ENCODE measurements at places on chromosomes 11 and 22.

DNA sequence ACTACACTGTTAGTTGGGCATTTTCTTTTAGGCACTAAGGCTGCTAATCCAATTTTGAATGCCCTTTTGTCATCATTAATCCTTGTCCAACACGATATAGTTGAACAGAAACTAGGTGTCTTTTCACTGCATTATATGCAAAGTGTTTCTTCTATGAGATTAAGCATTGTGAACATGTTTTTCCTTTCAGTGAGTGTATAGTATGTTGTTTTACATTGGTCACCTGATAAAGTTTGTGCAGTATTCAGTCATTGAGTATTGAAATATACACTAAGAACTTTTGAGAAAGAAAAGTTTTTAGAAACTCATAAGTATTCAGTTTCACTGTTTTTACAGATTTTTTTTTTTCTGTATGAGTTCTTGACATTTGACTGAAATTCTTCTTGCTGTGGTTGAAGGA is 59.0 kb downstream of the ZC3H12C start:
- no peak for DNase-seq

DNA sequence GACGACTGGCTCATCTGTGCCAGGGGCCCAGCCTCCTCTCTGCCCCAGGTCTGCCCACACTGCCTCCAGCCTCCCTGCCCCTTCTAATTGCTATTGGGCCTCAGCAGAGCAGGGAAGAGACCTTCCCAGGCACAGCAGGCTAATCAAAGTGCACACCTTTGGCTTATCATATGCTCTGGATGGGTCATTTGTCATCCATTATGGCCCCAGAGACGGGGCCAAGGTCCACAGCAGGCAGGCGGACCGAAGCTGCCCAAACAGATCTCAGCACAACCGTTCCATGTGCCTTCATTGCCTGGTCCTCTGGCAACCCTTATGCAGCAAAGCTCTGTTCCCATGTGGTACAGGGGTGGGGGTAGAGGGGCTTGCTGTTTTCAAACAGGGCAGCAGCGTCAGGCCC is 66.6 kb downstream of the TP53I11 start:
- DNase-seq, result no peak

GRCh38 chr11:63826471-63827190 is 12.3 kb upstream of the MARK2 start:
- no peak for DNase-seq

GRCh38 chr22:24482575-24482974 is 12.6 kb upstream of the UPB1 start:
- no peak for DNase-seq

DNA sequence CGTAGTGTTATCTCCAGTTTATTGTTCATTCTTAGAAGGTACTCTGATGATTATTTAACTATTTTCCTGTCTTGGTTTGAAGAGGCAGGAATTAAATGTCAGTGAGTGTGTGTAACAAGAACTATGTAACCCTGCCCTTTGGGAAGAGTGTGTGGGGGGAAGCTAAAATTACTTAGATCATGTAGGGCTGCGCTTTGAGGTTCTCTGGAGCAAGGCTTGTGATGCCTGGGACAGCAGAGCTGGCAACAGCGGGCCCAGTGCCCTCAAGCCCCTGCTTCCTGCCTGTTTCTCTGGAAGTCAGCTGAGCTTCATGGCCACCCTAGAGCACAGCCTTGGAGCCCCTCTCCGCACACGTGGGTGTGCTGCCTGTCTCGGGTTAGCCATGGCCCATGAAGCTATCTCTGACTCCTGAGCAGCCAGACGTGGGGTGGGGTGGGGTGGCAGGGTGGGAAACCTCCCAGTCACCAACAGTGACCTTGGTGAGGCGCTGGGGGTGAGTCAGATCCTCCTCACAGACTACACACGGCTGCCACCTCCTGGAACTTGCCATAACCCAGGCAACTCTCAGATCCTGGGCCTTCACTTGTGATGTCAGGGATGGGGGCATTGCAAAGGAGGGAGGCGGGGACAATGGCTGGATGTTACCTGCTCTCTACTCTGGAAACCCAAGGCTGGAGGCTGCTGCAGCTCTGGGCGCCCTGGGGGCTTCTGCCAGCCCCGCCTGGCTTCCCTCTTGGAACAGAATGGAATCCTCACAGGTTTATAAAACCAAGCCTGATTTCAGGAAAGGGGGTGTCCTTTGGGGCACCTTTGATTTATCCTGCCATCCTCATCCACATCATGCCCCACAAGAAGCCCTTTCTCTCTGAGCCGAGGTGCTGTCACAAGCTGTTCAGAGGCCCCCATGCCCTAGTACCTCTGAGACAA is 88.6 kb downstream of the SNX19 start:
- DNase-seq, result peak; percentile 85

DNA sequence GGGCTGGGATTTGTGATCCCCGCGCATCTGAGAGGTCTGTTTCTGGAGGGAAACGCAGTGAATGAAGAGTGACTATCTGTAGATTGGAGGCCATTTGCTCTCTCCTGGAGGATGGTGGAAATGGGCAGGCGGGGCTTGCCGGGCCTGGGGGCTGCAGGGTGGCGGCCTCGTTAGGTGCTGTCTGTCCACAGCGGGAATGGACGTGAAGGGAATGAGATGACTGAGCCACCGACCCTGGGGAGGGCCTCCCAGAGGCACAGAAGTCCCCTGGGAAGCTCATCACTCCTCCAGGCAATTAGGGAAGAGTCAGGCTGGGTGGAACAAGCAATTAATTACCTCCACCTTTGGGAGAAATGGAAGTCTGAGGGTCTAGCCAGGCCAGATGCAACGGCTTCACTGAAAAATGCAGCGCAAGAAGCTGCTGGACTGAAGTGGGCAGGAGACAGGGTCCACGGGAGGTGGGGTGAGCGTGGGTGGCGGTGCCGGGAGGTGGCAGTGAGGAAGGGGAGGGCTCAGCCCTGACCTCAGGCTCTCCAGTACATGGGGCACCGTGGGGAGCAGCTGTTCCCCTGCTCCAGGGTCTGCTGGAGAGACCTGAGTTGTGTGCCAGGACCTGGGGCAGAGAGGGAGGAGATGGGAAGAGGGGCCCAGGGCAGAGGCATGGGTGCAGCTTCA is 524.5 kb downstream of the BRD1 start:
- DNase-seq, result no peak

GRCh38 chr11:123640029-123640428 is 14.4 kb downstream of the SCN3B start:
- DNase-seq, result no peak

GRCh38 chr22:45999379-45999971 is 22.5 kb upstream of the WNT7B start:
- no peak for DNase-seq

- DNase-seq, result peak; percentile 61
Observed at GRCh38 chr11:119615003-119615881, 113.8 kb downstream of the NECTIN1 start.

- DNase-seq, result peak; percentile 64
Observed at GRCh38 chr22:17734187-17734586, 40.1 kb downstream of the BID start.

DNA sequence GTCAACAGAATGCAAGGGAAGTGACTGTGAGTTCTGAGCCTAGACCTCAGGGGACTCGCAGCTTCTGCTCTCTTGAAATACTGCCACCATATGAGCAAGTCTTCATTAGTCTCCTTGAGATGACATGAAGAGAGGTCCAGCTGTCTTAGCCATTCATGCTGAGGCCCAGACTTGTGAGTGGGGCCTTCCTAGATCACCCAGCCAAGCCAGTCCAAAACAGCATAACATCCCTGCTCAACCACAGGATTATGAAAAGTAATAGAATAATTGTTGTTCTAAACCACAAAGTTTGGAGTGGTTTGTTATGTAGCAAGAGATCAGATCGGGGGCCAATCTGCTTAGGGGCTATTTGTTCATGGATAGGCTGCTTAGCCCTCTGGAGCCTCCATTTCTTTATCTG is 54.9 kb upstream of the HTATIP2 start:
- DNase-seq, result no peak

DNA sequence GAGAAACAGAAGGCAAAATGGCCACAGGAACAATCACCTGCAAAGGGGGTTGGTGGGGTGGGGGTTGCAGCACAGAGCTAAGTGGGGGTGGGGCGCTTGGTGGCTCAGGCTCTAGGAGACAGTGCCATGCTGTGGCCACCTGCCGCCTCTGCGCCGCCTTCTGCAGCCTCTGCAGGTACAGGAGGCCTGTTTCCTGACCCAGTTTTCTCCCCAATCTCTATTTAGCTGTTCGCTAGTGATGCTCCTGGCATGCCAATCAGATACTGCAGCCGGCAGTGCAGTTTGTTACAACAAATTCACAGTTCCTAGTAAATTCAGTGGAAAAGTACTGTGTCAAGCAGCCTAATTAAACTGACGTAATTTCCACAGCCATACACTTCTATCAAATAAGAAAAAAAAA is 106.4 kb downstream of the SERGEF start:
- no peak for DNase-seq

GRCh38 chr11:68659158-68659921 is 25.0 kb upstream of the GAL start:
- peak; percentile 98 for DNase-seq

DNA sequence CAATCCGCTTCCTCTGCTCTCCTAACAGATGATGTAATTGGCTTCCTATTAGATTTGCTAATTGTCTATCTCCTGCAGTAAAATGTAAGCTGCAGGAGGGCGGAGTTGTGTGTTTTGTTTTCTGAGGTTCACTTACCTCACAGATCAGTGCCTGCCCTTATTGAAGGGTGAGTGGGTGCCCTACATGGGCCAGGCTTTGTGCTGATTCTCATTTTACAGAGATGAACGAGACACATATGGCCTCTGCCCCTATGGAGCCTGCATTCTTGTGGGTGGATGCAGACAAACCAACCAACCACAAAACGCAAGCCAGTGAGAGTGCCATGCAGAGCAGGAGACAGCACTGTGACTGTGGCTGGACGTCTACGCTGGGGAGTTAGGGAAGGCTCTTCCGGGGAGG is 9.9 kb downstream of the TESMIN start:
- peak; percentile 4 for DNase-seq

DNA sequence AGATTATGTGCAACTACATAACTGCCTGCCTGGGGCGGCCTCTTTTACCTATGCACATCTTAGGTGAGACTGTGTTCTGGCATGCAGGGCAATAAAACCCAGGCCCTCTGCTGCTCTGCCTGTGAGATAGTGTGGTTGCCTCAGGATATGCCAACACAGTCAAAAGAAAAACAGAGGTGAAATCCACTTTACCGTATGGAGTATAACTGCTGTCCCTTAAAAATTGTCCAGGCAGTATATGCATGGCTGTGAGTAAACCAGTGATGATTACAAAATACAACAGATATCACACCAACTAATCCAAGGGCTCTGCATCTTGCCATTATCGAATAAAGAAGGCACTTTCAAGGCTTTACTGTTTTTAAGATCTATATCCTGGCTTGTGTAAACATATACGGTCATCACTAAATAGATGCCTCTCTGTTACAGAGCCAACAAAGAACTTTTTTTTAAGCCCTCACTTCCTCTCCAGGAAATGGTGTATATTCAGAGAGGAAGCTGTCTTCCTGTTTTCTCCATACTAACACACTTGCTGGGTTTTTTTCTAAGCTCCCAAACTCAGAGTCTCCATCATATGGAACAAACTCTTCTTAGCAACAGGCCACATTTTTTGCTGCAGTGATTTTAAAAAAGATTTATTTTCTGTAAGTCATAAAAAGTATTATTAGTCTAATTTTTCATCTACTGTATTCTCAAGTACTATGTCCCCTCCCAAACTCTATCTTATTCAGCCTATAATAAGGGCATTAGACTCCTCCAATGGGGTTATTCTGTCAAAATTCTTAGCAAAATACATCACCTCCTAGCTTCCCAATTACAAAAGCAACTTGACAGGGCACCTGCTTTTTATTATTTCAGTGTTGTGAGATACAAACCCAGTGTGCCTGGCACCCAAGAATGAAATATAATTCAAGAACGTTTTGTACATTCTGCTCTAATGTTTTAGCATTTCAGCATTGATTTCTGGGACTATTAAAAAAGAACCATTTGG is 135.2 kb downstream of the MAML2 start:
- no peak for DNase-seq

DNA sequence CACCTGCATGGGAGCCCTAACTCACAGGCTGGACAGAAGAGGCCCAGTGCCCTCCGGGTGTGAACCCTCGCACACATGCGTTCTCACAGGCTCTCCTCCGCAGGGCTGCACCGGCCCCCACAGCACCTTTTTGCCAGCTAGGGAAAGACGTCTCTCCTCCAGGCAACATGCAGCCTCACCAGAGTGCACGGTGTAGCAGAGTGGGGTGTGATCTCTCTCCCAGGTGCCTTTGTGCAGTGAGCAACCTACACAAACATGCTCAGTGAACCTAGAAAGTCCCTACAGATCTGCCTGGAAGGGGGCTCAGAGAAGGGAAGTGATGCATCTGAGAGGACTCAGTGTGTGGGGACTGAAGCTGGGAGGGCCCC is 3.7 kb upstream of the CARNS1 start:
- DNase-seq, result no peak

DNA sequence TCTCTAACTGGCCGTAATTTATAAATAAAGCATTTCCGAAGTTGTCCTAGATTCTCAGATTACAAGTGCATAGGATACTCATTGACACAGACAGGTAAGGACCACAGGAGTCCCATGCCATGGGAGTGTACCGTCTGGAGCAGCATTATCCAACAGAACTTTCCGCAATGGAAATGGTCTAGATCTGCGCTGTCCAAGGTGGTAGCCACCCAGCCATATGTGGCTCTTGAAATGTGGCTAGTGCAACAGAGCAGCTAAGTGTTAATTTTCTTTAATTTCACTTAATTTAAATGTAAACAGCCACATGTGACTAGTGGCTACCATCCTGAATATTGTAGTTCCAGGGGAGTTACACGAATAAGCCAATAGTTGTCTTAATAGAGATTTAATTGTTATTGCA is 71.3 kb downstream of the GALNT18 start:
- no peak for DNase-seq

GRCh38 chr22:47119181-47119580 is 356.7 kb downstream of the TBC1D22A start:
- DNase-seq, result no peak

DNA sequence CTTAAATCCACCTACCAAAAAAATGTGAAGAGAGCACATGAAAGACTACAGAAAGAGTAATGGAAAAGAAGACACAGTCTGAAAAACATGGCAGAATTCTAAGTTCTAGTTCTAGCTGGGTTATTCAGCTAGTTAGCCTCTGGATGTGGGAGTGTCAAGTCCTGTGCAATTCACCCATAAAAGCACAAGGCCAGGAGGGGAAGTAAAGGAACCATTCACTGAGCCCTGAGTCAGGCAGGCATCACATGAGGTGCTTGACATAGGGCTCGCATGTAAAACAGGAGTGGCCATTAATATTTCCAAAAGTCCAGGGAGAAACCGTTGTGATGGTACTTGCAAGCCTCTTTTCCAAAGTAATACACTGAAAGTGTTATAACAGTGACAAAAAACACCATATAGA is 103.7 kb downstream of the GAB2 start:
- DNase-seq, result no peak

GRCh38 chr11:19633276-19633675 is 79.4 kb upstream of the NAV2 start:
- DNase-seq, result no peak

- DNase-seq, result peak; percentile 23
Observed at GRCh38 chr11:61162092-61162941, 1.1 kb upstream of the VPS37C start.

- no peak for DNase-seq
Observed at GRCh38 chr22:47213571-47214230, 451.3 kb downstream of the TBC1D22A start.

Measured in brain microvascular endothelial cell (primary cell).